Smooth muscle cell of trachea (primary cell): ENCODE measurements at places on chromosomes 5 and 9. TPM values are rescaled to one million over a fixed set of nuclear protein-coding genes. Genes with fewer than 3 reads are reported as not detected.

PCDHB8 gene
- total RNA-seq: 0.50 TPM in 1 of 2 replicates, not detected in the other

SLC25A48 gene
- not detected in 2 replicates for total RNA-seq

LMAN2 gene
- 418 and 537 TPM in 2 replicates for total RNA-seq

PTPDC1 gene
- total RNA-seq: 8.9 and 9.9 TPM in 2 replicates

SAXO1 gene
- under 0.01 and 0.17 TPM in 2 replicates for total RNA-seq

IL4 gene
- not detected in 2 replicates for total RNA-seq

GABRB2 gene
- total RNA-seq: not detected in 2 replicates

HAND1 gene
- 0.17 TPM in 1 of 2 replicates, not detected in the other for total RNA-seq

TXNDC8 gene
- total RNA-seq: 1.9 TPM in 1 of 2 replicates, not detected in the other

FOXD1 gene
- 7.6 and 11.7 TPM in 2 replicates for total RNA-seq

N4BP3 gene
- total RNA-seq: 1.7 and 2.2 TPM in 2 replicates

CWC27 gene
- total RNA-seq: 13.2 and 17.9 TPM in 2 replicates

FRMD3 gene
- 0.44 and 1.2 TPM in 2 replicates for total RNA-seq

ARL14EPL gene
- total RNA-seq: not detected in 2 replicates

INSL4 gene
- total RNA-seq: not detected in 2 replicates

SGCD gene
- 12.2 and 22.0 TPM in 2 replicates for total RNA-seq

PCDHB11 gene
- 0.50 TPM in 1 of 2 replicates, not detected in the other for total RNA-seq

IFNA2 gene
- total RNA-seq: not detected in 2 replicates

CDC25C gene
- 0.66 and 13.7 TPM in 2 replicates for total RNA-seq

ZFP62 gene
- 18.5 and 18.8 TPM in 2 replicates for total RNA-seq

BARHL1 gene
- not detected in 2 replicates for total RNA-seq

TMEM174 gene
- not detected in 2 replicates for total RNA-seq

NDST1 gene
- total RNA-seq: 63.0 and 103 TPM in 2 replicates

RNF183 gene
- not detected in 2 replicates for total RNA-seq

DNM1 gene
- total RNA-seq: 83.0 and 86.0 TPM in 2 replicates

FBXO38 gene
- 61.7 and 72.3 TPM in 2 replicates for total RNA-seq

PTGS1 gene
- total RNA-seq: 44.8 and 67.8 TPM in 2 replicates

ZNF483 gene
- total RNA-seq: 1.8 and 2.8 TPM in 2 replicates
